ENCODE measurements at places on chromosomes 7 and 10.

- peak; percentile 89 for DNase-seq
Measured at GRCh38 chr7:87345166-87345927, at the start of gene CROT. Gene CROT (plus strand): TSS chr7:87345664. CDS start chr7:87349069, 3,405 bp downstream.

DNA sequence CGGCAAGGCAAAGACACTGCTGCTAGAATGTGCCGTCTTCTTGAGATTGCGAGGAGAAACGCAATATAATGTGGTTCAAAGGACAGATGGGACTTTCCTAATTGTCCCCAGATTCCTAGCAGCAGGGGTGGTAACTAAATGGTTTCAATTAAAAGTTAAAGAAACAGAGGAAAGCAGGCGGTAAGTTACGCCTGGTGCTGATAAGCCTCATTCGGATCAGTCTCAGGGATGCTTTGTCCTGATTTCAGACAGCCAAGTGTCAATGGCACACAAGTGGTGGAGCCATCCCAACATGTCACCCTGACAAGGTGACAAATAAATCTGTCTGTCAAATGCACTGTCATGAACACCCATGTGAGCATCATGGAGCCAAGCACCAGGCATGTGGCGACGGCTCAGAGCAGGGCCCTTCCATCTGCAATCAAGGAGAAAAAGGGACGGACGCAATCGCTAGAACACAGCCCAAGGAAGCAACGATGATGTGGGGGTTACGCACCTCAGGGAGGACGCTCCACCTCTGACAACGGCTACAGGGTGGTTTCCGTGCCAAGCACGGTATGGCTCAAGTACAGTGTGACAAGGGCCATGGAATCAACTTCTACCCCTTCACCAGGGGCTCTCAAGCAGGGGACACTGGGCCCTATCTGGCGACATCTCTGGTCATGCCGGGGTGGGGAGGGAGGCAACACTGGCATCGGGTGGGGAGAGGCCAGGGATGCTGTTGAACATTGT, 66.2 kb downstream of the CTBP2 start:
- DNase-seq, result no peak

GRCh38 chr7:158973440-158973839, 117.1 kb downstream of the DYNC2I1 start:
- no peak for DNase-seq

DNA sequence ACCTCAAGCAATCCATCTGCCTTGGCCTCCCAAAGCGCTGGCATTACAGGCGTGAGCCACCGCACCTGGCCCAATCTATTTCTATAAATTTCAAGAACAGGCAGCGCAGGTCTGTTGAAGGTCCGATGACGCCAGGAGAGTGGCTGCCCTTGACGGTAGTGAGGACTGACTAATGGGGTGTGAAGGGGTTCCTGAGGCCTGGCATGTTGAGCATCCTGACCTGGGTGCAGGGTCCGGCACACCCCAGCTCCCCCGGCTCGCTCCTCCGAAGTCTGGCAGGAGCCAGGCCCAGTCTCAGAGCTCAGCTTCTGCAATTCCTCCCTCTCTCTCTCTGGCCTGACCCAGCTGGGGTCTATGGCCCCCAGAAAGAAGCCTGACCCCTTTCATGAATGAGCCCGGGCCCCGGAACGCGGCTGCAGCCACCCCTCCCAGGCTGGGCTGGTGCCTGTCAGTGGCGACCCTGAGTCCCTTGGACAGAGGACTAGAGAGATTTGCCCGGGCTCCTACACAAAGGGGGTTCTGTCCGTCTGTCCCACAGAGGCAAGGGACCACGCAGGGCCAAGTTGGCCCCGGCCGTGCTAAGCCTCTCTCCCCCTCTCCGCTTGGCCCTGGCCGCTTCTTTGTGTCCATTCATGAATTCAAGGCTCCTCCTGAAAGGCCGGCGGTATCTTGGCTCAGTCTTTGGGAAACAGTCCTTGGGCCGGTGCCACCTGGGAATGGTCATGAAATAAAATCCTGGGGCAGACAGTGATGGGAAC, 18.8 kb downstream of the MMD2 start:
- DNase-seq, result no peak

- DNase-seq, result no peak
Measured at GRCh38 chr7:145016068-145016467, 180.2 kb upstream of the TPK1 start.

DNA sequence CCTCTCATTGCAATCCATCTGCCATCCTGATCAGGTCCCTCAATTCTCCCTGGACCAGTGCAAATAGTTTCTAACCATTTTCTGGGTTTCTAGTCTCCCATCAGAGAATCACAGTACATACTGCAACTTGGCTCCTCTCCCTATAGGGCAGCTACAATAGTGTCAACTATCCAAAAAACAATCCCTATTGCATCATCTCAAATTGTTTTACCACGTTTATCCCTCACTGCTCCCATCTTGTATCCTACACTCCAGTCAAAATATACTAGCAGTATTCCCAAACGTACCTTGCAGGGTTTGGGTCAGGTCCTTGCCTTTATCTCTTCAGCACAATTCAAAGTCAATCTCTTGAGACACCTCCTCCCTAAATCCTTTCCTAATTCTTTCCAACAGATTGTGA, 23.6 kb downstream of the ASB15 start:
- DNase-seq, result no peak

- peak; percentile 36 for DNase-seq
Measured at GRCh38 chr7:11341285-11341944, 367.7 kb downstream of the PHF14 start.

- no peak for DNase-seq
Measured at GRCh38 chr10:87090779-87091178, 3.9 kb downstream of the GLUD1 start.

GRCh38 chr10:7501157-7501556, 90.3 kb upstream of the SFMBT2 start:
- no peak for DNase-seq

DNA sequence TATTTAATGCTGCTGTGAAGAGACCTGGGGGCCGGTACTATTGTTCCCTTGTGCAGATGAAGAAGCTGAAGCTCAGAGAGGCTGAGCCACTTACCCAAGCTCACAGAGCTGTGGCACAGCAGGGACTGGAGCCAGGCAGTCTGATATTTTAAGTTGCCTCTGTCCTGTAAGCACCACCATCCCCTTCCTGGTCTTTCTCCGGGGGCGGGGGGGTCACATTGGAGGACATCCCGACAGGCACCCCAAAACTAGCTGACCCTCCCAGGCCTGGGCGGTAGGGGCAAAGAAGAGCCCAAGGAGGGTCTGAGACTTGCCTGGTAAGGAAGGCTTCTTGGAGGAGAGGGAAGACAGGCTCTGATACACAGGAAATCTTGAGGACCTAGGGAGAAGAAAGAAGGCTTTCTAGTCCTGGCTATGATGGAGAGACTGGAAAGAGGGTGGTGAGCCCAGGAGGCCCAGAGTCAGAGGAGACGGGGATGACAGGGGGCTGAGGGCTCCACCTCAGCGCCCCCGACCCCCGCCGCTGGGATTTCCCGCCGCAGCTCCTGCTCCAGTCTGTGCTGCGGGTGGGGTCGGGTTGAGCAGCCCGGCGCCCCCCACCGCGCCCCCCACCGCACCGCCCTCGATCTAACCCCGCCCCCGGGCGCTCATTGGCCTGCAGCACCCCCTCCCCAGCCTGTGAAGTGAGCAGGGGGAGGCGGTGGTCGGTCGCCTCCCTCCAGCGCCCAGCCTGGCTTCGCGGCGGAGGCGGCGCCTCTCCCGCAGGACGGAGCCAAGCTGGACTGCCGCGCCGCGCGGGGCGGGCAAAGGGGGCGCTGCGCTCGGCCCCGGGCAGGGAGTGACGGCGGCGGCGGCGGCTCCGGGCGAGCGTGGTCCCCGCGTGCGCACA, at the start of gene ADCYAP1R1:
Gene ADCYAP1R1 (plus strand): TSS at position 711 of the 889 bp plus-strand sequence. CDS start 10,957 bp downstream, outside the sequence.
- DNase-seq, result no peak

DNA sequence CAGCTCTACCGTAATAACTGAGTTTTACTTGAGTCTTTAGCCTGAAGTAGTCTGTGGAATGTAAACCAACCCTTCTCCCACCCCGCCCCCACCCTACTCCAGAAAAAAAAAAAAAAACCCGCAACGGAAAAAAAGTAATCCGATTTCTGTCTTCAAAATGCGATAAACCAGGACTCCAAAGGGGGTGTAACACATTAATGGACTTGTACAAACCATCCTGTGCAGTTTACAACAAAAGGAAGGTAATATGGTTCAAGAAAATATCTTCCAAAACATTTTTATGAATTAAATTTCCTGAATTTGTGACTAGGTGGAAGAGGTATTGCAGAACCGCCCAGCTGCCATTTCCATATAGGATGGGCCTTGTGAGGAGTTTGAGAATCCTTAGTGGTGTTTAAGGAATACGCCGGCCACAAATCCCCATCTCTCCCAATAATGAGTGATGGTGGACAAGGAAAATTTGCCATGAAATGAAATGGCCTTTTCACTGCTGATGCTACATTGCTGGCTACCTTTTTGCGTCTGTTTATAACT, 10.6 kb downstream of the SKIDA1 start:
- no peak for DNase-seq

DNA sequence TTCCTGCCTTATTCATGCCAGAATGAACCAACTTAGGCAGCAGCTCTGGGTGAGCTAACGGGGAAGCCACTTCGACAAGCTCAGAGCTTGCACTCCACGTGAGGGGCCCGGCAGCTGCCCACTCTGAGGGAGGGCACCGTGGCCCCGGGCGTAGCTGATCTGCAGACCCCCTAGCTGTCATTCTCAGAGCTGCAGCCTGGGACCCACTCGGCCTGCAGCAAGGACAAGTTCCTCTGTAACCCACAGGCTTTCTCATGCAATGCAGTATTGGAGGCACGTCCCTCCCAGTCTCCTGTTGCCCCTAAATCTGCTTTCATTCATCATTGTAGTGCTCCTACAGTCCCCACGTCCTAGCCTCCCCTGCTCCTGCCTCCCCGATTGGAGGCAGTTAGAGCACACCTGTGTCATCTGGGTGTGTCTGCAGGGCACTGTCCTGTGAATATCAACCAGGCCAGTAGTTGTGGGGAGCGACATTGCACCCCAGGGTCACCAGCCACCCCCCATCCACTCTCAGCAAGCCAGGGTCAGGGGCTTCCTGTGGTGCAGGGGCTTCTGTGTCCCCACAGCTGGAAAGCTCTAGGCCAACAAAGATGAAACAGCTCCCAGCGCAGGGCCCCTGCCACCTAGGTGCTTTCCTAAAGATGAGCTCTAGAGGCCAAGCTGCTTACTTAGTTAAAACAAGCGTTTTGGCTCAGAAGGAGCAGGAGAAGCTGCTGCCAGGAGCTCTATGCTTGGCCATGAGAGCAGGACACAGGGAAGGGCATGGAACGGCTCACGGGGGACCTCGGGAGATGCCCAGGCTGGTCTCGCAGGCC, 333.6 kb downstream of the ADARB2 start:
- no peak for DNase-seq

DNA sequence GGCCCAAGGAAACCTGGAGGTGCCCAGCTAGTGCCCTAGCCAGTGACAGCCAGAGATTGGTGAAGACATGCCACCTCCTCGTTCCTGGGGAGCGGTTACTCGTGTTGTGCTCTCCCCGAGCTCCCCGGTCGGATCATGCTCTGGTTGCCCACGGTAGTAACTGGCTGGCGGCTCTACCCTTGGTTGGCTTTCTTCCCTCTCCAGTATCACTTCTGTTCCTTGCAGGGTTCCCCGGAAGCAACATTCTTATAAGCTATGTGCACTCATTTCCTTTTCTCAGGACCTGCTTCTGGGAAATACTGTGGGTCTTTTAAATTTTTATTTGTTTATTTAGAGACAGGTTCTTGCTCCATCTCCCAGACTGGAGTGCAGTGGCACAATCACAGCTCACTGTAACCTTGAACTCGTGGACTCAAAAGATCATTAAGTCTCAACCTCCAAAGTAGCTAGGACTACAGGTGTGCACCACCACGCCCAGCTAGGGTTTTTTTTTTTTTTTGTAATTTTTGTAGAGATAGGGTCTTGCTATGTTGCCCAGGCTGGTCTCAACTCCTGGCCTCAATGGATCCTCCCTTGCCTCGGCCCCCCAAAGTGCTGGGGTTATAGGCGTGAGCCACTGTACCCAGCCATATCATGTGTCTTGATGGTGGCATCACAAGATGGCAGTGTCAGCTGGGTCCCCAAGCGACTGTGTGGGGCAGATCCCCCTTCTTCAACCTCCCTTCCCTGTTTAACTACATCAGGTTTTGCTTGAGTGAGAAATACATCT, 6.9 kb upstream of the CALHM1 start:
- no peak for DNase-seq

DNA sequence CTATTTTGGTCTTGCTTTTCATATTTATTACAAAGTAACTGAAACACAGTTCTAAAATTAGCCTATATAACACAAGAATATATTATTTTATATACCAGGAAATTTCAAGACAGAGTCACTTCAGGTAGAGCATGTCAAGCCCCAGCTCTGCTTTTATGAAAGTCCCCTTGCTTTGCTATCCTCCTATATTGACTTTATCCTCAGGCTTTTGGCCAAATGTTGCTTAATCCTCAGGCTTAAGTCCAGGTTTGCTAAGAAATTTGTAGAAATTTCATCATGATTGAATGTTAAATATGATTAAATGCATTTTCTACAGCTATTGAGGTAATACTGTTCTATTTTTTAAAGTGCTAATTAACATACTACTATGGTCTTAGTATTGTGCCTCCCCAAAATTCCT, 227.6 kb downstream of the FZD1 start:
- DNase-seq, result no peak

DNA sequence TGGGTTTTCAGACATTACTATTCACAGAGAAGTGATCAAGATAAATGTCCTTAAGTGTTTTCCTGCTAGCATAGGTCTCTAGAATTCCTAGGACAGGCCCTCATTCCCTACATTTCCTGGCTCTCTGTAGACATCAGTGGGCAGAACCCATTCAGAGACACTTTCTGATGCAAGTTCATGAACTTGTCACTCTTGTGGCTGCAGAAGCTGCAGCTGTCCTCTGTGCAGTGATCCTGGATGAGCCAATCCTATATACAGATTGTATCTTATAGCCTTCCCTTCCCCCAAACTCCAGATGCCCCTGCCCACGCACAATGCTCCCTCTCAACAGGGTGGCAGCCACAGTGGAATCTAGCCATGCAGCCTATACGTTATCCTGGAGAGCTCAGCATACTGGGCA, 12.6 kb upstream of the GRB10 start:
- no peak for DNase-seq

DNA sequence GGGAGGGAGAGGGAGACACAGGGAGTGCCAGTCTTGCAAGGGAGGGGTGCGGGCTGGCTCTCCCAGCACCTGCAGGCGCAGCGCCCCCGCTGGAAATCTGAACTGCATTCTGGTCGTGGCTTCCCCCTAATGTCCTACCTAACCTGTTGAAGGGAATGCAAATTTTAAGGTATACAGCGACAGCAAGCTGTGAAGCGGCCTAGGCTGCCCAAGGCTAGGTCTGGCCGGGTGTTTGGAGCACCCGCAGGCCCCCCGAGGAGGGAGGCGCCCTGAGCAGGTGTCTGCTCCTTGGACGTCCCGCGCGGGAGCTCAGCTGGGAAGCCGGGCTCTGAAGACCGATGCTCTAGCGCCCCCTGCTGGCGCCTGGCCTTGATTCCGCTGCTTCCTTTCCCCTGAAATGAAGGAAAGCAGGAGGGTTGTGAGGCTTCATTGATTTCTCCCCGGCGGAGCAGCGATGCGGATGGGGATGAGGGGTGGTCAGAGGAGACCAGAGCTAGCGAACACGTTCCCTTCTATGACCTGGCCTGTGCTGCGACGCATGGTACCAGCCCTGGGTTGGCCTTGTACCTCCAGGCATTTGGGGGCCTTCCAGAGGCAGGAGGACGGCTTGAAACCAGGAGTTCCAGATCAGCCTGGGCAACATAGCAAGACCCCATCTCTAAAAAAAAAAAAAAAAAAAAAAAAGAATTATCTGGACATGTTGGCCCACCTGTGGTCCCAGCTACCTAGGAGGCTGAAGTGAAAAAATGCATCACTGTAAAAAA, 601.3 kb downstream of the GALNT17 start:
- DNase-seq, result peak; percentile 82
